ENCODE measurements at places on chromosomes 3 and 15.

DNA sequence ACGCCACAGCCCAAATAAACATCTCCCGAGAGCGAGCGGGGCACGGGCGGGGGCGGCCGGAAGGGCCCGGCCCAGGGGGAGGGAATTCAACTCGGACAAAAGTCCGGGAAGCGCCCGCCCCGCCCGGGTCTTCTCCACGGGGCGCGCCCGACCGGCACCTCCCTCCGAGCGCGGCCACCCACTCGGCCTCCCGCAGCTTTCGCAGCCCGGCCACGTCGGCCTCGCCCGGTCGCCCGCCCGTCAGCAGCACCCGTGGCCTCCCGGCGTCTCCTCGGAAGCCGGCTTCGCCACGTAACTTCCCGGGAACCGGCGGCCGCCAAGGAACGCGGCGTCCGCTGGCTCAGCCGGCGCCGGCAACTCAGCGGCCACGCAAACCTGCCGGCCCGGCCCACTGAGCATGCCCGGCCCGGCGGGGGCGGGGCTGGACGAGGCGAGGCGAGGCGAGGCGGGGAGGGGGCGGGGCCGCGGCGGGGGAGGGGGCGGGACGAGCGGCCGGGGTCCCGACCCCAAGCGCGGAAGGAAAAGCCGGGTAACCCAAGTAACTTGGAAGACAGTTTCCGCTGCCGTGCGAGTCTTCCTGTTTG is at the start of gene TJP1:
TSS of gene TJP1 (minus strand) at position 369 of the 584 bp plus-strand sequence. CDS start 440 bp downstream, outside the sequence.
- peak; percentile 8 for DNase-seq

DNA sequence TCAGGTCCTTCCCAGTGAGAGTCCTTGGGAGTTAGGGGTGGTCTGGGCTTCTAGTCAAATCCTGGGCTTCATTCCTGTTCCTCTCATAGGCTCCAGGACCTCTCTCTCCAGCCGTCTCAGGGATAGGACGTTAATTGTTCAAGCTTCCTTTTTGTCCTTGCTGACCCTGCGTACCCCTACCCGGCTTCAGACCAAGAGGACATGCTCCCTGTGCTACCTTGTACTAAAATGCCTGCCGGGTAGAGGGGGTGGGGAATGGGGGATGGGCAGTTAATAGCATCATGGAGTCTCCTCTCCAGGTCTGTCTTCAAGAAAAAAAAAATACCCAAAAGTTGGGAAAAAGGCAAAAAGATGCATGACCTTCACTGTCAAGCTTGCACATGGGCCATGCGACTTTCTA is 36.5 kb upstream of the GALNT15 start:
- no peak for DNase-seq

DNA sequence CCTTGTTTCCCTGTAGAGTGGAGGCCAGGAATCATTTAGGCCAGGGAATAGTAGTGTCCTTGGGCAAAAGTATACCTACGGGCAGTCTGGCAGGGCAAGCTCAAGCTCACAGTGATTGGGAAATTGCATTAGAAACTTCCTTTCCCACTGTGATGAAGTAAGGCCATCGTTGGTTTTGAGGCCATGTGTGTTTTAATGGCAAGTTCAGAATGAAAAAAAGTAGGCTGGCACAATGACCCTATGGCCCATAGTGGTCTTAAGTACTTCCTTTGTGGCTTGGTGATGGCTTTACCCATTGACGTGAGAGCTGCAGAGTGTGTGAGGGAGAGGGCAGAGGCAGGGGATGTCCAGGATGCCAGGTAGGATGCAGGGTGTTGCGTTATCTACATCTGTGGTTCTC is 28.8 kb downstream of the LIMD1 start:
- DNase-seq, result no peak

DNA sequence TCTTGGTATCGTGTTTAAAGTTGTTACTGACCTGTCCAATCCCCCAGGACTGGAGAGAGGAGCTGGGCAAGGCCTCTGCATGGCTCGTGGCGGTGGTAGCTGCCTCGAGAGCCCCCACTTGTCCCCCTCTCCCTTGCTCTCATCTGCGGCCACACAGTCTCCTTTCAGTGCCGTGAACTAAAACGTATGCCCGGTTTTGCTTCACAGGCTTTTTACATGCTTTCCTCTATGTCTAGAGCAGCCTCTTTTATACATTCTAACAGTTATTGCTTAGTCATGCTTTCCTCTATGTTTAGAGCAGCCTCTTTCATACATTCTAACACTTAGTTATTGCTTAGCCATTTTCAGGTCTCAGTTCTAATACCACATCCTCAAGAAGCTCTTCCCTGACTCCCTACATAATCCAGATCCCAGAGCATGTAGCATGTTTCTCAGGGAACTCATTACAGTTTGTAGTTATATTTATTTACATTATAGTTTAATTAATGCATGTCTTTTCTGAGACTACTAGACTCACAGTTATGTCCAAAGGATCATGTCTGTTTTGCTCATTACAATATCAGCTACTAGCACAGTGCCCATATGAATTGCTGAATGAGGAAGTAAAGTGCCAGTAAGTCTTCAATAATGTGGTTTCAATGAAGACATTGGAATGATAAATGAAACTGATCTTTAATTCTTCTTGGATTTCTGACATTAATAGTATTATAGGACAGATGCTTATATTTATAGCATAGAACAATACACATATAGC is 66.5 kb upstream of the TBL1XR1 start:
- no peak for DNase-seq

DNA sequence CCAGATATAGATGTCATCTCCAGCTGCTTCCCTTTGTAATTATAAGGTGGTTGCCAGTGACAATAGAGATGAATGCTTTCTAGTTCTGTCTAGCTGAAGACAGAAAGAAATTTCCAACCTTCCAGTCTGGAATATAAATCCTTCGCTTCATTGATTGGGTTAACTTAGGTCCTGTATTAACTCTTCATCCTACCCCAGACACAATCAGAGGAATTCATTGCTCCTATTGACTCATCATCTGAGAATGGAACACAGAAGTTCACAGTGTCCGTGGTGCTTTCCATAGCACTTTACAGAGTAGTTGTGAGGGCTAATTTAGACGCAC is 241.4 kb downstream of the NFKBIZ start:
- no peak for DNase-seq

GRCh38 chr3:9345041-9345440 is 17.8 kb upstream of the THUMPD3 start:
- DNase-seq, result no peak

DNA sequence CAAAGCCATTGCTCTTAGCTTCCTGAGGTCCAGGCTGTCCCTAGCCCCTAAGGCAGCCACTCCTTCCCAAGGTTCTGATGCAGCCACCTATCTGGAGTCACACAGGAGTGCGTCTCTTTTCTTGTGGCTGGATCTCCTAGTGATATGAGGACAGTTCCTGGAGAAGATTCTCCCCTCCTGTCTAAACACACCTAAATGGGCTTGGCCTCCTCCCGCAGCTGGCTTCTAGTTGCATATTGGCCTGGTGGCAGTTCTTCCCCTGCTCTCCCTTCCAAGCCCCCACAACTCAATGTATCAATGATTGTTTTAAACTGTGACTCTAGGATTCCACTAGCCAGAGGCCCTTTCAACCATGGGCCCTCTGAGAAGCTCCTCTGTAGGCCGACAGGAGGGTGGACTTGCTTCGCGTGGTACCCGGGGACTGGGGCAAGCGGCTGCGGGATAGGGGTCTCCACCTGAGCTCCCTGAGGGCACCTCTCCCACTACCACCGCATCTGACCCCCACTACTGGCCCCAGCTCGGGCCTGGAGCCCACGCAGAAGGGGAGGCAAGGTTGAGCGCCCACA is 1.4 kb downstream of the ITGA11 start:
- no peak for DNase-seq

DNA sequence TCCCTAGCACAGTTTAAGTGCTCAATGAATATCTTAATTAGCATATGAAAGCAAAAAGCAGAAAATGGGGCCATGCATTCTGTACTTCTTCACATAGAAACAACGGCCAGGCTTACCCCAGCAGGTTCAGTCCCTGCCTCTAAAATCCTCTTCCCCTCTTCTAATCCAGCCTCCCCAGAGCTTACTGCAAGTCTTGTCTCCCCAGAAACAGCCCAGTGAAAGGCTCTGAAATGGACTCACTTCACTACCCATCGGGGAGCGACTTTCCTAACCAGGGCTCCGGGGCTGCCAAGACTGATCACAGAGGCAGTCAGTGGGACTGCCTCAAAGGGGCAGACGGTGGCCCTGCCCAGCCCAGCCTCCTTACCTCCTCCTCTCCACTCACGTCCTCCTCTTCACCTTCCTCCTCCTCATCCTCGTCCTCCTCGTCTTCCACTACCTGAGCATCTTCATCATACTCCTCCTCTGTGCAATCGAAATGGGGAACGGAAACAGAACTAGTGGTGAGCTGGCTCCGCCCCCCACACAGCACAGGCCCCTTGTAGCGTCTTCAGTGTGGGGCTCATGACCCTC is 38.0 kb downstream of the ANP32A start:
- DNase-seq, result no peak

- no peak for DNase-seq
Measured at GRCh38 chr3:140031170-140031569, 96.2 kb downstream of the CLSTN2 start.

DNA sequence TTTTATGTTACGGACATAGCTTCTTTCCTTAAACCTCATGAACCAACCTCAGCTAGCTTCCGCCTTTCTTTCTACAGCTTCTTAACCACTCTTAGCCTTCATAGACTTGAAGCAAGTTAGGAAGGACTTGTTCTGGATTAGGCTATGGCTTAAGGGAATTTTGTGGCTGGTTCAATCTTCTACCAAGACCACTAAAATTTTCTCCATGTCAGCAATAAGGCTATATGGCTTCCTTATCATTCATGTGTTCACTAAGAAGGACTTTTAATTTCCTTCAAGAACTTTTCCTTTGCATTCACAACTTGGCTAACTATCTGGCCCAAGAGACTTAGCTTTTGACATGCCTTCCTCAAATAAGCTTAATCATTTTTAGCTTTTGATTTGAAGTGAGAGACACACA is 24.5 kb downstream of the CCPG1 start:
- no peak for DNase-seq
